Cortex of kidney (tissue), 1 donor: ENCODE measurements at places on chromosomes 2 and 18.

GRCh38 chr2:17426743-17427142 is 91.5 kb downstream of the RAD51AP2 start:
- no peak for DNase-seq

DNA sequence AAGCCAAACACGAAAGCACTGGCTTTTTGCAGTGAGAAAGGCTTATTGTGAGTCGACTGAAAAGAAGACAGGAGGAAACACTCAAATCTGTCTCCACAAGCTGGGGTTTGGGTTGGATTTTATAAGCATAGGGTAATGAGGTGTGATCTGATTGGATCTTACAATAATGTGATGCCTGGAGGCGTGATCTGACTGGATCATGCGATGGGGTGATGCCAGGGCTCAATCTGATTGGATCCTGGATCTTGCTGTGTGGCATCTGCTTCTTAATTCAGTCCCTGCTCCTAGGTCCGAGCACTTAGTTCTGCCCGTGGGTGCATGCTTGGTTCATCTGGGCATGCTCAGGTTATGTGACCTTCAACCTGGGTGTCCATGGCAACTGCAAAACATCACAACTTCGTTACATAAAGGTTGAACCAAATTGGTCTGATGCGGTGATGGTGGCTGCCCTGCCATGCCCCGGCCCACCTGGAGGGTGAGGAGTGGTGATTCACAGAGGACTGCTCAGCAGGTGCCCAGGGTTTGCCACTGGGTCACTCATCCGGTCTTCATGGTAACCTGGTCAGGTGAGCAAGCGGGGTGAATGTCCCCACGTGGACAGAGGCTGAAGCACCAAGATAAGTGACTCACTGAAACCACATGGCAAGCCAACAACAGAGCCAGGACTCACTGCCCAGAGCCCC is 111.0 kb downstream of the KCNF1 start:
- no peak for DNase-seq

DNA sequence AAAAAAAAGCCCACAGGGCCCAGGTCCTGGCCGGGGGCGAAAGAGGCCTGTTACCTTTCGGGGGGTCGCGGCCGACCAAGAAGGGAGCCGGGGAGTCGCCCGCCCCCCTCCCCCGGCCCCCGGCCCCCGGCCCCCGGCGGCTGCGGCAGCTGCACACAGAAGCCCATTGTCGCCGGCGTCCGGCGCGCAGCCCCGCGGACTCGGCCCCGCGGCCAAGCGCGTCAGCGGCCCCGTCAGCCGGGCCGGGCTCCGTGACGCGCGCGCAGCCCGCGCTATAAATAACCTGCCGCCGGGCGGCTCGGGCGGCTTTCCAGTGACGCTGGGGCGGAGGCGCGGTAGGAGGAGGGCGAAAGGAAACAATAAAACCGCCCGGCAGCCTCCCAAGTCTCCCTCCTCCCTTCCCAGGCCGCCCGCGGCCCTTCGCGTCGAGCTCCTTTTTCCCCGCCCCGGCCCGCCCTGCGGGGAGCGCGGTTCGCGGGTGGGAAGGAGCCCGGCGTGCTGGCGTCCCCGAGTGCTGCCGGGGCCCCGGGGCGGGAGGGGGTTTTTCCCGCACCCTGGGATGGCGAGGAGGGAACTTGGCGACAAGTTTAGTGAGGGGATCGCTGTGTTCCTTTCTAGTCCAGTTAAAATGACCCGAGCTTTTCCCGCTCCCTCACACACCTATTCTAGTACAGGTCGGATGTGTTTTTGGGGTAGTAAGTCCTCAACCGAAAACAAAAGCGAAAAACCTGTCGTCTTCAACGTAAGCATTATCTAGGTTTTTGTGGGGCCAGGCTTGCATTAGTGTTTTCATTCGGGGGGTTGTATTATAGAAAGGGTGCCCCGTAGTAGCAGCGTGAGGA is 10.0 kb upstream of the NR4A2 start:
- DNase-seq = no peak

DNA sequence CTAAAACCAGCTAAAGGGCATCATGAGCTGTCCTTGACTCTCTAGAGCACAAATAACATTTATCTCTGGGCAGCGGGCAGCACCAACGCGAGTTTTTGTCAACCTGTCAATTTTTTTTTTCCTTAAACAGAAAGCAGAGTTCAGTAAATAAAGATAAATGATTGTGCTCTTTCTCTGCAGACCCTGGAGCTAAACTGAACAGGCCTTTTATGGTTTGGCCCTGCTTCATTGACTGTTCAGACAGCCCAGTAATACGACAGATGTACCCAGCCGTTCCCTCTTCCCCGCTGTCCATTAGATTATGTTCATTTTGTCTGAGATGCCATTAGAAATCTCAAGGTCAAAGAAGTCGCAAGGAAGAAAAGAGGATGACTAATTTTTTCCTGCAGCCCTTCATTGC is 280.5 kb upstream of the PIK3C3 start:
- DNase-seq = no peak

- DNase-seq = no peak
These were observed 638.0 kb upstream of the ZEB2 start for GRCh38 chr2:145157741-145158591.

DNA sequence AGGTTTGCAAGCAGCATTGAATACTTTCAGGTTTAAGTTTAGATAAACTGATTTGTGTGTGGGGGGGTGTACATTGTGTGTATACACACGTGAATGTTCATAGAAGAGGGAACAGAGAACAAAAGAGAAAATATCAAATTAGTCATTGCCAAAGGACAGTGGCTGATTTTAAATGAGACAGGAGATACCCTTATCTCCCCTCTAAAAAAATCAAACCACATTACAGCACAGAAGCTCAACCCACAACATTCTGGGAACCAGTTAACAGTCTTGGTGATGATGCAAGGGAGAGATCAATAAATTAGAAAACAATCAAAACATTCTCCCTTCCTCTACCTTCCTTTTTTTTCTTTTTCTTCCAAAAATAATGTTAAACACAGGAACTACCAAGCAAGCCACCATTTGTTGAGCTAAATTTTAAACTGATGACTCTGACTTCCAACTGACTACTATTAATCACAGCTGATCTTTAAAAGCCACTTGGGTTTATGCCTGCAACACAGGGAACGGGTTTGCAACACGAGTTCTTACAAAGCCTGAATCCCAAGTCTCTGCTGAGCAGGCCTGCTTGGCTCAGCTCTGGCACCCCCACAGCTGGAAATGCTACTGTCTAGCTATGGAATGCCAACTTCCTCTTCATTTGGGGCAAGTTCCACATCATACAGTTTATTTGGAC is 119.2 kb upstream of the ACVR1C start:
- no peak for DNase-seq

GRCh38 chr2:223027442-223027841 is 24.5 kb upstream of the KCNE4 start:
- DNase-seq = no peak

DNA sequence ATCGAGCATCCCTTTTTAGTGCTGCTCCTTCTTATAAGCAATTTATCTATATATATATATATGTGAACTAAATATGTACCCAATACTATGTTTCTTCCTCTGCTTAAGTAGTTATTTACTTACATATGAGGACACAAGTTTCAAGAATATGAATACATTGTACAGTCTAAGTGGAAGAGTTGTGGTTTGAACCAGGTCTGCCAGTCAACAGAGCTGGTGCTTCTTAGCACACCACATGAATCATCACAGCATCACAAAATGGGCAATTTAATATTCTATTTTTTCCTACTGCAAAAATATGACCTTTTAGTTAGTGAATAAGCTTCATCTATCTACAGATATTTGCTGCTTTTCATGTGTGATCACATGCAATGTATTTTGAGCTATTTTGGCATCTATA is 64.4 kb upstream of the SPAG16 start:
- DNase-seq = no peak

- no peak for DNase-seq
These were observed 166.5 kb upstream of the NCK2 start for GRCh38 chr2:105578166-105578565.
